ENCODE measurements at places on chromosomes 4 and X. TPM values are rescaled to one million over a fixed set of nuclear protein-coding genes. Genes with fewer than 3 reads are reported as not detected.

The ZCCHC12 gene
- total RNA-seq = not detected

The MYOZ2 gene
- total RNA-seq = not detected

The TCEAL9 gene
- 0.32 TPM for total RNA-seq

The PCYT1B gene
- total RNA-seq = not detected

The STS gene
- total RNA-seq = 1.2 TPM

DNA sequence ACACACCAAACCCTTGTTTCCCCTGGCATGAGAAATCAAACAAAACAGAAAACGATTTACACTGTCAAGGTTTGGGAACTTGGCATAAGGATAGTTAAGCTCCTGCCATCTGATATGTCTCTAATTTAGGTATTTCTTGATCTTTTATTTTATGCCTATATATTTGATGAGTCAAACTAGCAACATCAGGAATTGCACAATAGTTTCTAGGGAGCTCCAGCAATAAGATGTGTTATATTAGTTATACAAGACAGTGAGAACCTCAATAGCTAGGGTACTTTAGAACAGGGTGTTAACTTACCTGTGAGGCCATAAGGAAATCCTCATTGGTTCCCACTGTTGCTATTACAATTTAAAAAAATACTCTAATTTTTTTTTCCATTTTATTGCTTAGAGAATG lies 474.2 kb downstream of the GBA3 start:
- H3K27ac ChIP-seq = no peak overlapping the region
- DNase-seq = no peak
- H3K4me1 ChIP-seq = no peaks in the 10 kb centered on the region
- H3K4me3 ChIP-seq = no peak overlapping the region

DNA sequence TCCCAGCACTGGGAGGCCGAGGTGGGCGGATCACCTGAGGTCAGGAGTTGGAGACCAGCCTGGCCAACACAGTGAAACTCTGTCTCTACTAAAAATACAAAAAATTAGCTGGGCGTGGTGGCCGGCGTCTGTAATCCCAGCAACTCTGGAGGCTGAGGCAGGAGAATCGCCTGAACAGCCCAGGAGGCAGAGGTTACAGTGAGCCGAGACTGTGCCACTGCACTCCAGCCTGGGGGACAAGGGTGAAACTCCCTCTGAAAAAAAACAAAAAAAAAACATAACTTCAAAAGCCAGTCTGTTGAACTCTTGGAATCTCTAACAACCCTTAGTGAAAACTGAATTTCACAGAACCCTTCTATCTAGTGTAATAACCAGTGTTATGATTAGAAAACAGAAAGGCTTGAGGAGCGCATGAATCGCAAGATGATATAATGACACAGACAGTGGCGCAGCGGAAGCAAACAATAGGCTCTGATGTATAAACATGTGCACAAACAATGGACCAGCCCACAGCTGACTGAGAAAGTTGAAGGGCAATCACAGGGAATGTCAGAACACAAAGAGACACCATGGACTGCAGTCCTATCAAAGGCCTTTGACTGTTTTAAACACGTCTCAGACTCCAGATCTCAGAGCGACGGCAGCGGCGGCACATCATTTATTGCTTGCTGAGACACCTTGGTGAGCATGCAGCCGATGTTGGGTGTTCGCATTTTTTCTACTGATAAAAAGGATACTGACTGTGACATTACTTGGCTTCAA lies 81.6 kb downstream of the NSUN7 start:
- no peaks in the 10 kb centered on the region for H3K4me1 ChIP-seq
- H3K4me3 ChIP-seq = no peak overlapping the region
- DNase-seq = no peak
- H3K27me3 ChIP-seq = peaks cover 6% of the 10 kb centered on the region
- no peaks in the 10 kb centered on the region for H3K36me3 ChIP-seq

DNA sequence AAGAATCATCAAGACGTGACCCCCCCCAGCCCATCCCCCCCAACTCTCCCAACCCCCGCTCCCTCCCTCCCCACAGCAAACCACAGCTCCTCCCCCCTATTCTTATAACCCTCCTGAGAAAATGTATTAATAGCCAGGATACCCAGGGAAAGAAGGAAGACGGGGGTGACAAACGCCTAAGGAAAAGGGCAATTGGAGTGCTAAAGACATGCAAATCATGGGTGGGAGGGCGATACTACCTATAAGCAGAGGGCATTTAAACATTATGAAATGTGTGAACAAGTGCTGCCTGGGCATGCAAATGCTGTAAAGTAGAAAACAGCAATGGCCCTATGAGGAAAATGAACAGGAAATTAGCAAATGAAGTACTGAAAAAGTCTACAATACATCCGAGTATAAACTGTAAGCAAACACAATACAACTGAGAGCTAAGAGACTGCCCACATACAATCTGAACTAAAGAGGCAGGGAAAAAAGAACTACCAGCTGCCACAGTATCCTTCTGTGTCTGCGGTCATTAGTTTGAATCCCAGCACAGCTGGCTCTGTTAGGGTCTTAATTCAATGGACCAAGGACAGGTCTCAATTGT lies 2.4 kb downstream of the CXXC4 start:
- H3K4me3 ChIP-seq = peak overlapping the region; percentile 44
- H3K27me3 ChIP-seq = peaks cover 64% of the 10 kb centered on the region
- no peak overlapping the region for H3K27ac ChIP-seq
- peaks cover 4% of the 10 kb centered on the region for H3K36me3 ChIP-seq

DNA sequence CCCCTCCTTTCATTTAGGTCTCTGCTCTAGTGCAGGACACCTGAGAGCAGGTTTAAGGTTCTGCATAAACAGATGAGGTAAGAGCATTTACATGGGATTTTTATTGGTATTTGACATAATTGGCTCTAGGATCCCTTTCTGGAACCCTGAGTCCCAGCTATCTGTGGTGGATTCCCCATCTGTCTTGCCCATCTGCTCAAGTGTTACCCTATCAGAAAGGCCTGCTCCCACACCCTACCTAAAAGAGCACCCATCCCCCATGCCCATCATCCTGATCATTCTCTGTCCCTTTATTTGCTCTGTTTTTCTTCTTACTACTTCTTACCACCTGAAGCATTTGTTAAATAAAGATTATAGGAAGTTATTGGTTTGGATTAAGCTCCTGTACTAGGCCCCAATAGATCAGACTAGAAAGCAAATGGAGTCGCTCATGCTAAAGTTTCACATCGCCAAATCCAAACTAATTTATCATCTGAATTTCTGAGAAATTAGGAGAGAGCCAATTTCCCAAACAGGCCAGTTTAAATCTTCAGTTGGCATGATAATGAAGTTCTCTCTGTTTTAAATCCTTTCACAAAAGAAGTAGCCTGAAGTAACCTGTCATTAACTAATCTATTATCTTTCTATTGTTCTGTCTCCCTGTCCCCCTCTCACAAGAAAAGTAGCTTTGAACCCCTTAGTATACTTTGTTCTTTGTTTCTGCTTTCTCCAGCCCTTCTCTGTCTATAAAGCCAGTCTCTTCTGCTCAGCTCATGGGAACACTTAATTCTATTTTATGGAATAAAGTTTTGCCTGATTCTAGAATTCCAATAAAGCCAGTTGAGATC lies 178.6 kb downstream of the ZNF674 start:
- no peak overlapping the region for H3K4me3 ChIP-seq
- H3K27ac ChIP-seq = no peak overlapping the region
- no peak for DNase-seq

GRCh38 chr4:79920163-79920853 lies 152.7 kb downstream of the ANTXR2 start:
- no peak for DNase-seq
- H3K4me3 ChIP-seq = no peak overlapping the region
- H3K27ac ChIP-seq = no peak overlapping the region
- H3K36me3 ChIP-seq = peaks cover 7% of the 10 kb centered on the region
- peaks cover 22% of the 10 kb centered on the region for H3K4me1 ChIP-seq

GRCh38 chr4:69748173-69748572 lies 12.2 kb downstream of the SULT1B1 start:
- no peaks in the 10 kb centered on the region for H3K36me3 ChIP-seq
- H3K27ac ChIP-seq = no peak overlapping the region
- H3K4me1 ChIP-seq = no peaks in the 10 kb centered on the region
- no peak for DNase-seq
- H3K4me3 ChIP-seq = no peak overlapping the region

GRCh38 chr4:15898902-15899301 lies 39.6 kb downstream of the FGFBP1 start:
- no peaks in the 10 kb centered on the region for H3K36me3 ChIP-seq
- H3K27me3 ChIP-seq = peaks cover 23% of the 10 kb centered on the region
- no peak for DNase-seq
- peaks cover 8% of the 10 kb centered on the region for H3K4me1 ChIP-seq
- H3K4me3 ChIP-seq = no peak overlapping the region

DNA sequence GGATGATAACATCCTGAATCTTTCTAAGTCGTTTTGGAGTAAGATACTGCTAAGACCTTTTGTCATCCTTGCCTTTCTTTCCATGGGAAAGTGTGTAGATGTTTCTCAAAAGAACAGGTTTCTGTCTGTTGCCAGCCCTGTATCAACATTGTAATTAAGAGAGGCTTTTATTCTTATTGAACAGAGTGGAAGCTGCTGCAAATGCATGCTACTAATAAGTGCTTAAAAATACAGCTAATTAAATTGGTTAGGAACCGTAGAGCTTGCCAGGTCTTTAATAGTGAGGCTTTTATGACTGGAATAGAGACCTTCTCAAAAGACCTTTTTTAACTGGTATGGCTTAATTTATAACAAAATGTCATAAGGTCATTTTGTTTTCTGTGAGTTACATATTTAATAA lies 34.4 kb downstream of the INTU start:
- no peak for DNase-seq
- no peak overlapping the region for H3K27ac ChIP-seq
- H3K4me3 ChIP-seq = no peak overlapping the region
- peaks cover 3% of the 10 kb centered on the region for H3K27me3 ChIP-seq

- no peaks in the 10 kb centered on the region for H3K4me1 ChIP-seq
- no peak overlapping the region for H3K4me3 ChIP-seq
- DNase-seq = no peak
- peaks cover 1% of the 10 kb centered on the region for H3K36me3 ChIP-seq
Observed at GRCh38 chr4:142463206-142463605, 382.9 kb downstream of the INPP4B start.

GRCh38 chrX:143854006-143854405 lies 29.9 kb upstream of the UBE2NL start:
- no peak overlapping the region for H3K27ac ChIP-seq

DNA sequence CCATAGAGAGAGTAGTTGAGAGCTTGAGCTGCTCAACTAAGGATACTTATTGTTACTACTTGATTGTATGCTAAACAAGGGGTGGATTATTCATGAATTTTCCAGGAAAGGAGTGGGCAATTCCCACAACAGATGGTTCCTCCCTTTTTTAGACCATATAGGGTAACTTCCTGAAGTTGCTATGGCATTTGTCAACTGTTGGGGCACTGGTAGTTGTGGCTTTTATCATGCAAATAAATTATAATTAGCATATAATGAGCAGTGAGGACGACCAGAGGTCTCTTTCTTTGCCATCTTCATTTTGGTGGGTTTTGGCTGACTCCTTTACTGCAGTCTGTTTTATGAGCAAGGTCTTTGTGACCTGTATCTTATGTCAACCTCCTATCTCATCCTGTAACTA lies 1403.5 kb upstream of the PABPC4L start:
- no peak for DNase-seq
- no peaks in the 10 kb centered on the region for H3K27me3 ChIP-seq
- no peaks in the 10 kb centered on the region for H3K4me1 ChIP-seq
- H3K27ac ChIP-seq = no peak overlapping the region
- no peak overlapping the region for H3K4me3 ChIP-seq
- H3K36me3 ChIP-seq = no peaks in the 10 kb centered on the region

GRCh38 chr4:25013756-25014661 lies 16.7 kb downstream of the LGI2 start:
- H3K27me3 ChIP-seq = peaks cover 3% of the 10 kb centered on the region
- H3K4me3 ChIP-seq = no peak overlapping the region
- no peak for DNase-seq
- H3K4me1 ChIP-seq = no peaks in the 10 kb centered on the region

- no peak overlapping the region for H3K27ac ChIP-seq
- H3K4me1 ChIP-seq = no peaks in the 10 kb centered on the region
- no peaks in the 10 kb centered on the region for H3K27me3 ChIP-seq
- DNase-seq = no peak
Observed at GRCh38 chrX:53155512-53156206, 61.7 kb downstream of the KANTR start.

GRCh38 chr4:69689599-69689998 lies 36.6 kb upstream of the UGT2A1 start:
- no peak overlapping the region for H3K4me3 ChIP-seq
- no peaks in the 10 kb centered on the region for H3K36me3 ChIP-seq
- H3K4me1 ChIP-seq = no peaks in the 10 kb centered on the region

DNA sequence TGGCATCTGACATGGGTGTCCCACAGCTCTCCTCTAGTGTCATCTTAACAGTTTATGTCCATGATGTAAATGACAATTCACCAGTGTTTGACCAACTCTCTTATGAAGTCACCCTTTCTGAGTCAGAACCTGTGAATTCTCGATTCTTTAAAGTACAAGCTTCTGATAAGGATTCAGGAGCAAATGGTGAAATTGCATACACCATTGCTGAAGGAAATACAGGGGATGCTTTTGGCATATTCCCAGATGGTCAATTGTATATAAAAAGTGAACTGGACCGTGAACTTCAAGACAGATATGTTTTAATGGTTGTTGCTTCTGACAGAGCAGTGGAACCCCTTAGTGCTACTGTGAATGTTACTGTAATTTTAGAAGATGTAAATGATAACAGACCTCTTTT lies 4.6 kb downstream of the FAT4 start:
- H3K27me3 ChIP-seq = peaks cover 40% of the 10 kb centered on the region
- H3K4me3 ChIP-seq = no peak overlapping the region
- DNase-seq = no peak
- H3K27ac ChIP-seq = no peak overlapping the region
- H3K4me1 ChIP-seq = peaks cover 8% of the 10 kb centered on the region
- no peaks in the 10 kb centered on the region for H3K36me3 ChIP-seq

GRCh38 chr4:141711211-141711610 lies 74.8 kb downstream of the IL15 start:
- H3K27me3 ChIP-seq = peaks cover 2% of the 10 kb centered on the region
- no peaks in the 10 kb centered on the region for H3K36me3 ChIP-seq
- no peak overlapping the region for H3K27ac ChIP-seq
- H3K4me1 ChIP-seq = peaks cover under 1% of the 10 kb centered on the region
- DNase-seq = no peak

DNA sequence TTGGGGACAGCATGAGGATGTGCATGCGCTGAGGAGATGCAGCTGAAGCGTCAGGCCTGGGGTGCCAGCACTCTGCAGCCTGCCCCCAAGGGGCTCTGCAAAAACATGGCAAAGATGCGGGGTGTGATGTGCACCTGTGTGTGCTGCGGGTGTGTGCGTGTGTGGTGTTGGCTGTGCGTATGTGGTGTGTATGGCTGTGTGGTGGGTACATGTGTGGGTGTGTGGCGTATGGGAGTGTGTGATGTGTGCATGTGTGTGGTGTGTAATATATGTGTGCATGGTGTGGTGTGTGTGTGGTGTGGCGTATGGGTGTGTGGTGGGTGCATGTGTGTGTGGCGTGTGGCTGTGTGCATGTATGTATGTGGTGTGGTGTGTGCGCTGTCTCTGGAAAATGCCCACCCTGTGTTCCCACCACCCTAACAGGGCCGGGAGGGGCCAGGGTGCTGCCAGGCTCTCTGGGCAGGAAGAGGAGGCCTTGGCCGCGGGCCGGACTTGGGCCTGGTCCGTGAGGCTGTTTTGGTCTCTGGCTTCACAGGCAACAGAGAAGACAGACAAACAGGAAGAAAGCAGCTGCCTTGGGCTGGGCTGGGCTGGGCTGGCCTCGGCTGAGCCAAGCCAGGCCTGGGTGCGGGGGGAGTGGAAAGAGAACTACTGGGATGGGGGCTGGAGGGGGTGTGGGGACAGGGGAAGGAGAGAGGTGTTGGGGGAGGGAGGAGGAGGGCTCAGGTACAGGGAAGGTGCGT lies 1.1 kb upstream of the AVPR2 start:
- peak overlapping the region; percentile 65 for H3K27ac ChIP-seq
- peak overlapping the region; percentile 39 for H3K4me3 ChIP-seq
- H3K27me3 ChIP-seq = no peaks in the 10 kb centered on the region
- H3K36me3 ChIP-seq = peaks cover under 1% of the 10 kb centered on the region
- peaks cover 29% of the 10 kb centered on the region for H3K4me1 ChIP-seq
- no peak for DNase-seq
